ENCODE measurements at places on chromosomes 3 and 15.

DNA sequence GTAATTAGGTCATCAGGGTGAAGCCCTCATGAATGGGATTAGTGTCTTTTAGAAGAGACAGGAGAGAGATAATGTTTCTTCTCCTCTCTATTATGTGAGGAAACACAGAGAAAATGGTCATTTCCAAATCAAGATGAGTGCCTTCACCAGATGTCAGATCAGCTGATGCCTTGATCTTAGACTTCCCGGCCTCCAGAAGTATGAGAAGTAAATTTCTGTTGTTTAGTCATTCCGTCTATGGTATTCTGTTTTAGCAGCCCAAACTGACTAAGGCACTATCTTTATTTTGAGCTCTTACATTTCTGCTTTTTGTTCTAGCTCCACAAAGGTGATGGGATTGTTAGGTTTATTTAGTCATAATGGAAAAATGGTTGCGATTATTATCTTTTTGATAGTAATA is 273.2 kb upstream of the GADL1 start:
- DNase-seq = no peak

GRCh38 chr3:18208091-18208490 is 217.0 kb downstream of the SATB1 start:
- DNase-seq = no peak

DNA sequence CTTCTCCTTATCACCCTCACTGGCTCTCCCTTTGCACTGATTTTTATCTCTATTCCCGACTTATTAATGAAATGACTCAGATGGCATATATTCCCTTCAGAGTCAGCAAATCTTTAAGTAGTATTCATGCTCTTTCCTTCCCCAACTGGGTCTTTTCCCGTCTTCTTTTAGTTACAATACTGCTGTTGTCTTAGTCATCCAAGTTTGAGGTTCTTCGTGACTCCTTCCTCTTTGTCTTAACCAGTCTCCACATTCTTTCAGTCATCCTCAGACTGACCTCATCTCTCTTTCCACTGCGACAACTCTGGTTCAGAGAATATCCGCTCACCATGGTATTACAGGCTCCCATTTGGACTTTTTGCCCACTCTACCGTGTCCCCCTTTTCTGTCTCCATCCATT is 12.4 kb downstream of the WDR5B start:
- no peak for DNase-seq

- no peak for DNase-seq
These were observed 16.3 kb downstream of the BMF start for GRCh38 chr15:40092256-40092978.

GRCh38 chr3:133042778-133043177 is 4.6 kb downstream of the TMEM108 start:
- no peak for DNase-seq

DNA sequence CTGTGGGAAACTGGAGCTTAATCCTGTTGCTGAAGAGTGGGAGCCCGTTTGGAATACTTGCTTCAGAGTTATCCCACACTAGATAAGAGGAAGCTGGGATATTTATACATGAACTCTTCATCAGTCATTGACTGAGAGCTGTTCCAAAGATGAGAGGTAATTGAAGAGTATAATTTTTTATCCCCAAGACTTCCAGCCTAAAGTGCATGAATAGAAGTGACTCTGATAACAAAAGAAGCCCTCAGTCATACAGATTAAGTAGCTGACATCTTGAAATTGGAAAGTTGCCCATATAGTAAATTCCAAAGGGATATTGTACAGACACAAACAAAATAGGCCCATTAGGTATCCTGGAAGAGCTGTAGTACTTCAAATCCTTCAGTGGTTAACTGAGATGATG is 268.0 kb downstream of the EPHA3 start:
- DNase-seq = no peak

- no peak for DNase-seq
These were observed 101.0 kb upstream of the CPNE4 start for GRCh38 chr3:132135628-132136333.

- DNase-seq = no peak
These were observed 222.3 kb upstream of the CDIN1 start for GRCh38 chr15:36356978-36357601.

- DNase-seq = no peak
These were observed 6.7 kb downstream of the KLHL40 start for GRCh38 chr3:42691816-42692666.

GRCh38 chr15:98787936-98788757 is 139.8 kb downstream of the IGF1R start:
- no peak for DNase-seq

DNA sequence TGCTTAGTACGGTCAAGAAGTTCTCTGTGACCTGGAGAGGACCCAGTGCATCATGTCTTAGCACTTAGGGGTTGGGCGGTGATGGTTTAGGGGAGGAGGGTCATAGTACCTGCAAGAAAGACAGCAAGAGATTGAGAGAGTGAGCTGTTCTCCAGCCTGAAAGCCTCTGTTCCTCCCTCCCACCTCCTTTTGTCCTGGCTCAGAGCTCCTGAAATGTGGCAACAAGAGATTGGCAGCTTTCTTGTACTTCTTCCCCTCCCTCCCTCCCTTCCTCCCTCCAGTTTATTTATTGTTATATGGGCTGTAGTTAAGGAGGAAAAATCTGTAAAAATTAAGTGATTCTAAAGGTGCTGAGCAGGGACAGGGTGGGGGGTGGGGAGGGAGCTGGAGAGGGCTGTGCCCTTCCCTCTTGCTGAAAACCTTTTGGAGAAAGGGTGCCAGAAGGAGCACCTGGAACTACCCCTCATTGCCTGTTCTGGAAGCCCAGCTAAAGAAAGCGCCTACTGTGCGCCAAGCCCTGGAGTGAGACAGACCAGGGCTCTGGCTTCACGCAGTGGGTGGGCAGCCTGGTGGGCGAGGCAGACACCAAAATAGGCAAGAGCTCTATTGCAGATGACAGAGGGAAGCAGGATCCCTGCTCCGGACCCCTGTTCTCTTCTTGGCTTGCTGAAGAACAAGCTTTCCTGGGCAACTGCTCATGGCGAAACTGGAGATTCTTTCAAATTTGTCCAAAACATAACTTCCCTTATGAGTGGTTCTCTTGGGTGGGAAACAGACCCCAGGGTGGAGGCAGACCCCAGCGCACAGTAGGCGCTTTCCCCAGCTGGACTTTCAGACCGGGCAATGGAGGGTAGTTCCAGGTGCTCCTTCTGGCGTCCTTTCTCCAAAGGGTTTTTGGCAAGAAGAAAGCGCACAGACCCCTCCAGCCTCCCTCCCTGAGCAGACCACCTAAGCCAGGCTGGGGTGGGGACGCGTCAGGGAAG is 35.6 kb downstream of the LINGO1 start:
- no peak for DNase-seq

DNA sequence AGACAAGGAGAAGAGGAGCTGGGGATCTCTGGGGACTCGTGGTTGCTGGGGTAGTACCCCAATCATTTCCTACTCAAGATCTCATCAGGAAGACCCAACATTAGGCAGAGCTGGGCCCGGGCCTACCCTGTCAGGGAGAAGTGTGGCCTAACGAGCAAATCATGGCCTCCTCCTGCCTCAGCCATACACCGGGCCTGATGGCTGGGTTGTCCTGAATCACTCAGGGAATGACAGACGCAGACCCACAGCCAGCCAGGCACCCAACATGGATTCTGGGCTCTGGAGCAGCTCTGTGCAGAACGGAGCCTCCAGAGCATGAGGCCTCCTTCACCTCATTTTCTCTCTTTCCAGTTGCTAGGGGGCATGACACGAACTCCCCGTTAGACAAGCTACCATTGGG is 19.7 kb downstream of the ITGA11 start:
- no peak for DNase-seq

- no peak for DNase-seq
These were observed 285.4 kb upstream of the ROPN1 start for GRCh38 chr3:124277144-124277890.
